ENCODE measurements at places on chromosomes 11 and 22. TPM values are rescaled to one million over a fixed set of nuclear protein-coding genes. Genes with fewer than 3 reads are reported as not detected.

ROBO3 gene
- 8.9 TPM for total RNA-seq

TST gene
- 38.2 TPM for total RNA-seq

SYTL2 gene
- total RNA-seq: 61.4 TPM

OR9G4 gene
- not detected for total RNA-seq

C11orf86 gene
- not detected for total RNA-seq

PIK3IP1 gene
- 0.62 TPM for total RNA-seq

PTPRCAP gene
- total RNA-seq: 4.0 TPM

HIC2 gene
- 0.62 TPM for total RNA-seq

Measured in H4 (cell line).